ENCODE measurements at places on chromosomes 7 and 10.

- H3K4me1 ChIP-seq = peaks cover 6% of the 10 kb centered on the region
- no peak for DNase-seq
- no peak overlapping the region for H3K27ac ChIP-seq
- H3K36me3 ChIP-seq = peaks cover 7% of the 10 kb centered on the region
- no peaks in the 10 kb centered on the region for H3K27me3 ChIP-seq
These were observed 243.4 kb downstream of the MGMT start for GRCh38 chr10:129710510-129710847.

DNA sequence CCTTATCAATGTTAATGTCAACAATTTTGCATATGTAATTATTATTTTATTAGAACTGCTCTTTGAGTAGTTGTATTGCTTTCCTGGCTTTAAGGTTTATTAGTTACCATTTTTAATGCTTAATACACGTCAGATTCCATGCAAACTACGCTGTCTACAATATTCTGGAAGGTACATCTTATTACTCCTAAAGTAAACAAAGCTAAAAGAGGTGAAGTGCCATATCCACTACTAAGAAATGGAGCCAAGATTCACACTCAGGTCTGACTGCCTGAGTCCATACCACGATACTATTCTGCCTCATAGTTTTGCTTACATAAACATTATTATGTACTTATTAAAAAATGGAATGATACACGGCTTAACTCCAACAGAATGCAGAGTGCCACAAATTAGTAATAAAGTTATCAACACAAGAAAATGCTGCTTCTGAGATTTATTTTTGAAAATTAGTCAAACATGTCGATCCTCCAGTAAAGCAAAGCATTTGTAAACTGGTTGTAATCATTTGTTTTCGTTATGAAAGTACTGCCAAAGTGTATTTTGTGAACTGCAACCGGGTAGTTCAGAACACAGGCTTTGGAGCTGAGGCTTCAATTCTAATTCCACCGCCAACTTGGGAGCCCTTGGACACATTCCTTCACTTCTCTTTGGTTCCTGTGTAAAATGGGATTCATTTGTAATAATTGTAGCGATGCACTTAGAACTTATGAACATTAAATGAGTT is 1.1 kb upstream of the DMTF1 start:
- peak overlapping the region; percentile 77 for H3K4me3 ChIP-seq
- H3K4me1 ChIP-seq = peaks cover 31% of the 10 kb centered on the region
- no peaks in the 10 kb centered on the region for H3K36me3 ChIP-seq

DNA sequence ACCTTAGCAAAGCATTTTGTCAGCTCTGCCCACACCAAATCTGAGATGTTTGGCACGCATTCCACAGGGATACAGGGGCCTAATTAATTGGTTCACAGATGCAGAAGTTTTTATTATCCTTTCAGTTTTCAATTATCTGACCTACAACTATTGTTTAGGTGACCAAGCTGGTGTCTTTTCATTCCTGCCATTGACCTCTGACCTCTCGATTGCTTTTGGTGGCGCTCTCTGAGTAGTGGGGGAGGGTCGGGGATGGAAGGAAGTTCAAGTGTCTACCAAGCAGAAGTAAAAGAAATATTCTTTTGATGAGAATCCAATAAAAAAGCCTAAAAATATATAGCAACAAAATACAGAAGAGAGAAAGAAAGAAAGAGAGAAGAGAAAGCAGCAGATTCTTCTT is 28.8 kb upstream of the KDM7A start:
- DNase-seq = no peak
- no peaks in the 10 kb centered on the region for H3K36me3 ChIP-seq
- H3K27ac ChIP-seq = no peak overlapping the region
- no peaks in the 10 kb centered on the region for H3K4me1 ChIP-seq
- H3K27me3 ChIP-seq = no peaks in the 10 kb centered on the region
- no peak overlapping the region for H3K4me3 ChIP-seq

GRCh38 chr10:70186571-70186970 is 16.3 kb upstream of the SAR1A start:
- peaks cover 19% of the 10 kb centered on the region for H3K4me1 ChIP-seq
- DNase-seq = no peak
- H3K4me3 ChIP-seq = no peak overlapping the region
- H3K36me3 ChIP-seq = no peaks in the 10 kb centered on the region
- H3K27me3 ChIP-seq = no peaks in the 10 kb centered on the region

DNA sequence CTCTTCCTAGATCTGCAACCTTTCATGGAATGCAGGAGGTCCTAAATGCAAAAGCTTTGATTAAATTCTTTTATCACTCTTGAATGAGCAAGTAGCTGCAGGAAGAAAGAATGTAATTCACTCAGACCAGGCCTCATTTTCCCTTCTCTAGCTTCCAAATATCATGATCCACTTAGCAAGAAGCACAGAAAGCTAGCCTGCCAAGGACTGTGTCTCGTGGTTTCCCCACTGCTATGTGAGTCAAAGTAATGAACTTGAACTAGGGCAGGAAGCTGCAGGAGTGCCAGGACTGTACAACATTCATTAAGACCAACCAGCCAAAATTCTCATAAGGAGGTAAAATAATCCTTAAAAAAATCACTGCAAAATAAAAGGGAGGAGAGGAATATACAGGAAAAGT is 379.2 kb downstream of the CALN1 start:
- H3K4me3 ChIP-seq = no peak overlapping the region
- H3K27me3 ChIP-seq = no peaks in the 10 kb centered on the region
- DNase-seq = no peak

- H3K27me3 ChIP-seq = no peaks in the 10 kb centered on the region
- H3K4me3 ChIP-seq = no peak overlapping the region
- H3K36me3 ChIP-seq = no peaks in the 10 kb centered on the region
- H3K4me1 ChIP-seq = no peaks in the 10 kb centered on the region
- DNase-seq = no peak
These were observed 1027.0 kb upstream of the AUTS2 start for GRCh38 chr7:68571286-68571685.

GRCh38 chr7:46145412-46145811 is 224.3 kb upstream of the IGFBP3 start:
- H3K36me3 ChIP-seq = no peaks in the 10 kb centered on the region
- DNase-seq = no peak
- H3K27ac ChIP-seq = no peak overlapping the region
- no peaks in the 10 kb centered on the region for H3K4me1 ChIP-seq

- H3K4me3 ChIP-seq = no peak overlapping the region
- DNase-seq = no peak
- no peaks in the 10 kb centered on the region for H3K4me1 ChIP-seq
- no peak overlapping the region for H3K27ac ChIP-seq
- H3K36me3 ChIP-seq = no peaks in the 10 kb centered on the region
These were observed 234.3 kb downstream of the ADAM12 start for GRCh38 chr10:126153711-126154628.

- H3K4me1 ChIP-seq = peaks cover 20% of the 10 kb centered on the region
- peak overlapping the region; percentile 55 for H3K27ac ChIP-seq
- no peak overlapping the region for H3K4me3 ChIP-seq
- DNase-seq = peak; percentile 79
- H3K27me3 ChIP-seq = no peaks in the 10 kb centered on the region
- H3K36me3 ChIP-seq = no peaks in the 10 kb centered on the region
These were observed 46.2 kb downstream of the BAIAP2L1 start for GRCh38 chr7:98354511-98355249.

- H3K4me3 ChIP-seq = no peak overlapping the region
- H3K27me3 ChIP-seq = no peaks in the 10 kb centered on the region
- no peaks in the 10 kb centered on the region for H3K36me3 ChIP-seq
- H3K27ac ChIP-seq = no peak overlapping the region
- no peaks in the 10 kb centered on the region for H3K4me1 ChIP-seq
These were observed 21.2 kb upstream of the MINDY3 start for GRCh38 chr10:15881542-15881941.

- no peaks in the 10 kb centered on the region for H3K27me3 ChIP-seq
- no peaks in the 10 kb centered on the region for H3K36me3 ChIP-seq
- peak overlapping the region; percentile 67 for H3K27ac ChIP-seq
- peaks cover 18% of the 10 kb centered on the region for H3K4me1 ChIP-seq
These were observed 75.8 kb downstream of the C1GALT1 start for GRCh38 chr7:7257899-7258692.

- no peaks in the 10 kb centered on the region for H3K4me1 ChIP-seq
- no peaks in the 10 kb centered on the region for H3K27me3 ChIP-seq
- no peaks in the 10 kb centered on the region for H3K36me3 ChIP-seq
- no peak overlapping the region for H3K4me3 ChIP-seq
These were observed 1001.9 kb upstream of the SORCS1 start for GRCh38 chr10:108166401-108166800.

GRCh38 chr7:55366461-55367070 is 1.4 kb downstream of the LANCL2 start:
- no peaks in the 10 kb centered on the region for H3K36me3 ChIP-seq
- H3K4me3 ChIP-seq = peak overlapping the region; percentile 94
- no peaks in the 10 kb centered on the region for H3K27me3 ChIP-seq
- peaks cover 17% of the 10 kb centered on the region for H3K4me1 ChIP-seq
- H3K27ac ChIP-seq = peak overlapping the region; percentile 100
- no peak for DNase-seq

DNA sequence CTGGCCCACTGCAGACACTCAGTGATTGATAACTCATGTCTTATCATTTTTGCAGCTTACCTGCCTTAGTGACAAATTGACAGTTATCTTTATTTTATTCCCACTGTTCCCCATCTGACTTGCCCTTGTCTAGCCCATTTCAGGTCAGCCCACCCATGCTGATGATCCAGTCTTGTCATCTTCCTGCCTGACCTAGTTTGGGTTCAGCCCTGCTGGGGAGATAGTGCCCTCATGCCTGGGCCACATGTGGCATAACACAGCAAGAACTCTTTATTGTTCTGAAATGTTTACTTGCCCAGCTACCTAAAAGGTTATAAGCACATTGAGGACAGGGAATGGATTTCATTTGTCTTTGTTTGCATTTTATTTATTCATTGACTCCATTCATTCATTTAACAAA is 75.6 kb downstream of the ENTPD1 start:
- no peaks in the 10 kb centered on the region for H3K27me3 ChIP-seq
- no peaks in the 10 kb centered on the region for H3K36me3 ChIP-seq
- DNase-seq = no peak

- no peaks in the 10 kb centered on the region for H3K4me1 ChIP-seq
- H3K27ac ChIP-seq = no peak overlapping the region
- no peak overlapping the region for H3K4me3 ChIP-seq
- DNase-seq = no peak
These were observed 34.3 kb upstream of the DNAH11 start for GRCh38 chr7:21508538-21508937.

- no peak overlapping the region for H3K27ac ChIP-seq
- H3K27me3 ChIP-seq = no peaks in the 10 kb centered on the region
- peak; percentile 12 for DNase-seq
- no peak overlapping the region for H3K4me3 ChIP-seq
These were observed 28.1 kb downstream of the SLIT1 start for GRCh38 chr10:97157578-97158095.

DNA sequence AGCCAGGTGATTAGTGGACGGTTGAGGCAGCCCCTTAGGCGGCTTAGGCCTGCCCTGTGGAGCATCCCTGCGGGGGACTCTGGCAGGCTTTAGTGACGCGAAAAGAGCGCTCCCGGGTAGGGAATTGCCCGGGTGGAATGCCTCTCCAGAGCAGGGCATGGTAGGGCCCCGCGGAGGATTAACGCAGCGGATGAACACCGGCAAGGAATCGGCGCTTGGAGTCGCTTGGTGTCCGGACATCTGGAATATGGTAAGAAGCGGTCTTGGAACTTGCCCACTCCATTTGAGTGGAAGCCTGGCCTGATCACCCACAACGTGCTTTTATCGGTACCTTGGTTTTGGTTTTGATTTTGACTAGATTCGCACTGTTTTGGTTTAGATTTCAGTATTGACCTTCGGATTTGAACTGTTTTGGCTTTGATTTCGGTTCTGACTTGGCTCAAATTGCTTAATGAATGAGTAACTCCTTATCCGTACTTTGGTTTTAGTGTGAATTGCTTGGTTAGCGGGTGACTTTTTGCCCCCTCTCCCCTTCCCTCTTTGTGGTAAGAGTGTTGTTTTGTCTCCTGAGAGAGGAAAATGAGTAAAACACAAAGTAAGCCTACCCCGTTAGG is 24.2 kb upstream of the CHST3 start:
- DNase-seq = no peak
- no peak overlapping the region for H3K27ac ChIP-seq
- H3K4me1 ChIP-seq = no peaks in the 10 kb centered on the region
- H3K4me3 ChIP-seq = no peak overlapping the region
- no peaks in the 10 kb centered on the region for H3K27me3 ChIP-seq

DNA sequence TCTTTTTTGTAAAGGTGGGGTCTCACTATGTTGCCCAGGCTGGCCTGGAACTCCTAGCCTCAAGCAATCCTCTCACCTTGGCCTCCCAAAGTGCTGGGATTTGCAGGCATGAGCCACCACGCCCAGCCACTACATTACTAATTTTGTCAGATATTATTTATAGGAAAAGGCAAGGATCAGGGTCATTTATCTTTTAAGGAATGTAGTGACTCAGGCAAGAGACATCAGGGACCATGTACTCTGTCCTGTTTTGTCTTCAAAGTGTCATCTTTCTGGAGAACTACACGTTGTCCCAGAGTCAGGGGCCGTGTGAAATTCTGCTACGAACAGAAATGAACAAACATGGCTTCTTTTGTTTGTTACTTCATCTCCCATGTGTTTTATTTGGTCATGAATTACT is 105.3 kb downstream of the NPTX2 start:
- no peaks in the 10 kb centered on the region for H3K36me3 ChIP-seq
- H3K27ac ChIP-seq = no peak overlapping the region
- peaks cover 8% of the 10 kb centered on the region for H3K27me3 ChIP-seq
- H3K4me3 ChIP-seq = no peak overlapping the region
- no peaks in the 10 kb centered on the region for H3K4me1 ChIP-seq

DNA sequence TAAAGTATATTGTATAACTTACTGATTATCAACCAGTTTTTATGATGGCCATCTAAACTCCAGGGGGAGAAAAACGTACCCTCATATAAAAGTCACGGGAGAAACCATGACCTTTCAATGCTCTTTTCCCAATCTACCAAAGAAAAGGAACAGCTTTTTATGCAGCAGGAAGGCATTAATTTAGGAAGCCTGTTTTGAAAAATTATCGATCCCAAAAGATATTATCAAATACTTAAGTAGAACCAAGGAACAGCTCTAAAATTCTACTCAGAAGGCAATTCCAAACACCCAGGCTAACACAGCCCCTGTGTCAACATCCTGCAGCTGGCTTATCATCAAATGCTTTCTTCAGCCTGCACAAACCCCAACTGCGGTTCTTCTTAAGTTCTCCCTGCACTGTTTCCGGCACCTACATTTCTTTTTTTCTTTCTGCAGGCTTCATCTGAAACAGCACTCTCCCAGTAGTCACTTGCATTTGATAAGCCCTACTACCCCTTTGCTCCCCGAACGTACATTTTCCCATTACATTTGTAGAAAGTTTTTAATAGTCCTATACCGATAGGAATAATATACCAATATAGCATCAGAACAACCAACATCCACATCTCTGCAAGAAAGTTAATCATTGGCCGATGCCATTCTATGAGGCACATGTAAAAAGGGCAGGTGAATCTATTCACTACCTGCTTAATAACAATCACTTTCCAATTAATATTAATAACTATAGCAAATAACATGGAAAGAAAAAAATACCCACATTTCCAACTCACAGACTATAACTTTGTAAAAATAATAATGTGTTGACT is 47.9 kb downstream of the PIP4K2A start:
- H3K27me3 ChIP-seq = no peaks in the 10 kb centered on the region
- no peaks in the 10 kb centered on the region for H3K36me3 ChIP-seq
- peaks cover 26% of the 10 kb centered on the region for H3K4me1 ChIP-seq
- peak overlapping the region; percentile 21 for H3K27ac ChIP-seq
- no peak for DNase-seq

Data from upper lobe of right lung (tissue), 1 donor.